Panc1 (cell line): ENCODE measurements at places on chromosomes 5 and 9. TPM values are rescaled to one million over a fixed set of nuclear protein-coding genes. Genes with fewer than 3 reads are reported as not detected.

Gene TMC1
- total RNA-seq, result 0.36 TPM

Gene PDCD1LG2
- not detected for total RNA-seq

Gene CYLC2
- total RNA-seq, result not detected

- DNase-seq, result no peak
Observed at GRCh38 chr5:54186108-54186507, 124.3 kb downstream of the ARL15 start.

GRCh38 chr9:137823986-137824771, 53.4 kb upstream of the CACNA1B start:
- DNase-seq, result no peak

DNA sequence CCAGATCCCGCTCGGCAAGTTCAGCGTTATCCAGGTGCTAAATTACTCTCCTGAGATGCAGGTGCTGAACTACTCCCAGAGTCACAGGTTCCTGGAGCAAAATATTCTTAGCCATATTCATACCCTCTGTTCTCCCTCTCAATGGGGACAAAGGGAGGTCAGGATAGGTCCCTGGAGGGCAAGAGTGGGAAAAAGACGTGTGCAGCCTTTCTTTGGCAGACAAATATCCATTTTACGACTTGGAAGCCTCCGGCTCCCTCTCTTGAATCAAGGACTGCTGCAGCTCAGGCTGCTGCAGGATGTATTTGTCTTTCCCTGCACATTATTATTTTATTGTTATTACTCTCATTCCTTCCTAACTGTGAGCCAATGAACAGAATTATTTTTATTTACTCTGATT, 590.2 kb downstream of the NR2F1-AS1 start:
- no peak for DNase-seq

- DNase-seq, result no peak
Observed at GRCh38 chr5:132233081-132233480, 5.4 kb upstream of the P4HA2 start.

- no peak for DNase-seq
Observed at GRCh38 chr9:72352911-72353388, 12.1 kb downstream of the ZFAND5 start.

GRCh38 chr9:105332471-105332870, 88.0 kb downstream of the SLC44A1 start:
- DNase-seq, result no peak

DNA sequence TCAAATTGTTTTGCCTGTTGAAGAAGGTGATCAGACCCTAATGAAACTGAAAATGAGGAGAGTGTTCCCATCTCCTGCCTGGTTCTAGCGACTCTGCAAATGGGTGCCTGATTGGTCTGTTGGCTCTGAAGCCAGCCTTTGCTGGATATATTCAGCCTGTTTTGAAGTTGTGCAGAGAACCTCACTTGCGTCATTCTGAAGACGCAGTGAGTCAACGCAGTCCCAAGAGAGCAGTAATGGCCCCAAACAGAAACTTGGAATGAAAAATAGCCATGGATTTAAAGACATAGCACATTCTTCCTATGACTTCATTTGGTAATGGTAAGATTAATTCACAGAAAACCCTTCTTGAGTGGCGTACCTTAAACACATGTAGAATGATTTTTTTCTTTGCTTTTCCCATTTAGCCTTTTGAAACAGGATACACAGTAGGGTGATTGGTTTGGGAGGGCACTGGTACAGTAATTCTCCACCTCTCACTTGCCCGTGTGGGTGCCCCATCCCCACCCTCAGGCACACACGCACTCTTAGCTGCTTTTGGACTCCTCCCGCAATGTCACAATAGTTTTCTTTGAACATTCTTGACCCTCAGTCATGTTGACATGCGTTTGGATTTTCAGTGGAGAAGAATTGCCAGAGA, 54.1 kb upstream of the ABL1 start:
- no peak for DNase-seq

DNA sequence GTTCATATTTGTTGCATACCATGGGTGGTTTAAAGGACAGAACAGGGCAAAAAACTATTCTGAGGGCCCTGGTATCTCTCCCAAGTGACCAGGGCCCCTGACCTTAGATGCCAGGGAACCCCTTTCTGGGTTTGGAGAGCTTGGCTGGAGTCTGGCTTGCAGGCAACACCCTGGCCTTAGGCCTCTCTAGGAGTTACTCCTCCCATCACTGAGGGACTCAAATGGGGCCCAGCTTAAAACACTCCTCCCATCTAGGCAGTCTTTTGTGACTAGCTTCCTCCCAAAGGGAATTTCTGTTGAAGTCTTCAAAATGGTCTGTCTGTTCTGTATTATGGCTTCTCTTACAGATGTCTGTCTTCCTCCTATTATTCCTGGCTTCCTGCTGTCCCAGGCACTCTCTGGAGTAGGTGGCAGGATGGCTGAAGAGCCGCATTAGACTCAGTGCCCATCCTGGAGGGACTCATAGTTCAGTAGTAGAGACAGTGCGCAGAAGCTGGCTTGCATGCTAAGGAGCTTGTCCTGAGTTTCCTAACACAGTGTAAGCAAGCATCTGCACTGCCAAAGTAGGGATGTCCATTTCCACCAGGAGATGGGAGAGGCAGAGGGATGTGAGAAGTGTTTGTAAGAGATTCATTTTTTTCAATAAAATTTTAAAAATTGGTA, 10.0 kb downstream of the COL15A1 start:
- DNase-seq, result no peak

- no peak for DNase-seq
Observed at GRCh38 chr5:135223891-135224625, 175.0 kb downstream of the MACROH2A1 start.

GRCh38 chr9:92790542-92791527, 26.2 kb upstream of the BICD2 start:
- peak; percentile 55 for DNase-seq

GRCh38 chr9:94950579-94951323, 224.3 kb downstream of the AOPEP start:
- DNase-seq, result no peak

- DNase-seq, result no peak
Observed at GRCh38 chr9:131402738-131403492, 9.0 kb downstream of the PRRC2B start.
